ENCODE measurements at places on chromosomes 11 and 22. TPM values are rescaled to one million over a fixed set of nuclear protein-coding genes. Genes with fewer than 3 reads are reported as not detected.

The MRGPRX4 gene
- not detected for total RNA-seq

The RCOR2 gene
- 10.8 TPM for total RNA-seq

The MS4A4A gene
- 0.22 TPM for total RNA-seq

The VPREB1 gene
- not detected for total RNA-seq

The SMC1B gene
- not detected for total RNA-seq

The SHISA8 gene
- 13.9 TPM for total RNA-seq

The TUBA8 gene
- total RNA-seq: 2.3 TPM

All from HCT116 (cell line).